ENCODE measurements at places on chromosomes 16 and 17.

DNA sequence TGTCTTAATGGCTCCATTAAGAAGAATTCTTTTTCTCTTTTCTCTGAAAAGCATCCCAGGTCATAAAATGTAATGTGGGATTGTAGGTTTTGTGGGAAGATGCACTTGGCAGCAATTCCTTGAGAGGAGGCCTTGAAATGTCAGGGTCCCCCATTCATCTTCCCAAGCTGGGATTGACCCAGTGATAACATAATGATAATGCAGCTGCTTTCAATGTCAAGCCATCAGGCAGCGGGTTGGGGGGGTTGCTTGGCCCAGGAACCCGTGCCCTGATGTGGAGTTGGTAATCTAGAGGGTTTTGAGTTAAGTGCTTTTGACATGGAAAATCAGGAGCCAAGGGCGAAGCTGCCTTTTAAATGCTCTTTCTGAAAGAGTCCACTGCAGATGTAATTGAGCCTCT lies 484.0 kb downstream of the WWOX start:
- no peak for DNase-seq

DNA sequence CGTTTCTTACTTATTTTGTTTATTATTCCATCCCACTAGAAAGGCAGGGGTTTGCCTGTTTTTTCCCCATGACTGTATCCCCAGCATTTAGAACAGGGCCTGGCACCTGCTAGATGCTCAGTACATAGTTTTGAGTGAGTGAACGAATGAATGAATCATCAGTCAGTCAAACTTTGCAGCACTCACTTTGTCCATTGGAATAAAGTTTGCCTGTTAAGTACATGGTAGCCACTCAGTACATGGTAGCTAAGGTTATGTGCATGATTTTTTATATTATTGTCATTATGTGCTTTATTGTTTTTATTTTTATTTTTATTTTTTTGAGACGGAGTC lies 88.5 kb downstream of the CMIP start:
- DNase-seq = no peak

DNA sequence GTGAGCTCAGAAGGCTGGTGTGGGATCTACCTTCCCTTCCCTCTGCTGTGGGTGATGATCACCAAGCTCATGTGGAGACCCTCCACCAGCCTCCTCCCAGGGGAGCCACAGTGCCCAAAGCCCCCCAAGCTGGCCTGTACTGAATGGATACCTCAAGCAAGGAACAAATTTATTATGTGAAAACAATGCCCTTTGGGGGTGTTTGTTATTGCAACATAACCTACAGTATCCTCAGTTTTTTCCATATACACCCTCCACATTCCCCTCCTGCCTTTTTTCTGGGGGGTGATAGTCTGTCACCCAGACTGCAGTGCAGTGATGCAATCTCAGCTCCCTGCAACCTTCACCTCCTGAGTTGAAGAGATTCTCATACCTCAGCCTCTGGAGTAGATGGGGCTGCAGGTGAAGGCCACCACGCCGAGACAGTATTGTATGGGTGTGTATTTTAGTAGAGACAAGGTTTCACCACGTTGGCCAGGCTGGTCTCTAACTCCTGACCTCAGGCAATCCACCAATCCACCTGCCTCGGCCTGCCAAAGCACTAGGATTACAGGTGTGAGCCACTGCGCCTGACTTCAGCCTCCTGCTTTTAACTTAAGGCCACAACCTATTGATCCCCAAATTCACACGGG lies 215.9 kb downstream of the CPPED1 start:
- DNase-seq = no peak

GRCh38 chr16:66399930-66400329 lies 27.2 kb upstream of the BEAN1 start:
- no peak for DNase-seq

- DNase-seq = no peak
These were observed 15.1 kb upstream of the CD300LD start for GRCh38 chr17:74607221-74607620.

- no peak for DNase-seq
These were observed 9.4 kb downstream of the SGCA start for GRCh38 chr17:50175035-50175807.

DNA sequence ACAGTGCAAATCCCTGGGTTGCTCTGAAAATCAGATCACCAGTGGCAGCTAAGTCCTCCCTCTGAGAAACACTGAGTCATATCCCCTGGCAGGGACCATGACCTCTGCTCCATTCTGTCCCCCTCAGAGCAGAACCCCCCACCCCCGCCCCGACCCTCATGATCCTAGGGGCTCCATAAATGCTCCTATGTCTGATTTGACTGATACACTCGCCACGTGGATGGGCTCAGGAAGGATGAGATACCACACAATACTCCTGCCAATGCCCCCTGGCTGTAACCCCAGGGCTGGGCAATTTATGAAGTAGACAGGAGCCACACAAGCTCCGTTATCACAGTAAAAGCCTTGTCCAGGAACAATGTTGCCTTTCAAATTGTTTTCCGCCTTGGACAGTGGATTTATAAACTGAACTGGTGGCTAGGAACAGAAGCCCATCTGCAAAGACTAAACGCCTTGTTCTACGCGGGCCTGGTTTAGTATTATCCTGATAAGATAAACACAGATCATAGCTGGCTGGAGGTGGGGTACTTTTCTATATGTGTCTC lies 394.8 kb downstream of the SLC39A11 start:
- DNase-seq = peak; percentile 93
